Activated CD4-positive, CD25-positive, alpha-beta regulatory T cell treated with anti-CD3 and anti-CD28 coated beads, Interleukin-2, amount 50 U/mL, for 16 hours (primary cell): ENCODE measurements at places on chromosomes 12 and 14.

- DNase-seq: no peak
These were observed 73.8 kb upstream of the ARID2 start for GRCh38 chr12:45655743-45656142.

- DNase-seq: no peak
These were observed 120.7 kb upstream of the PWP1 start for GRCh38 chr12:107564946-107565345.

DNA sequence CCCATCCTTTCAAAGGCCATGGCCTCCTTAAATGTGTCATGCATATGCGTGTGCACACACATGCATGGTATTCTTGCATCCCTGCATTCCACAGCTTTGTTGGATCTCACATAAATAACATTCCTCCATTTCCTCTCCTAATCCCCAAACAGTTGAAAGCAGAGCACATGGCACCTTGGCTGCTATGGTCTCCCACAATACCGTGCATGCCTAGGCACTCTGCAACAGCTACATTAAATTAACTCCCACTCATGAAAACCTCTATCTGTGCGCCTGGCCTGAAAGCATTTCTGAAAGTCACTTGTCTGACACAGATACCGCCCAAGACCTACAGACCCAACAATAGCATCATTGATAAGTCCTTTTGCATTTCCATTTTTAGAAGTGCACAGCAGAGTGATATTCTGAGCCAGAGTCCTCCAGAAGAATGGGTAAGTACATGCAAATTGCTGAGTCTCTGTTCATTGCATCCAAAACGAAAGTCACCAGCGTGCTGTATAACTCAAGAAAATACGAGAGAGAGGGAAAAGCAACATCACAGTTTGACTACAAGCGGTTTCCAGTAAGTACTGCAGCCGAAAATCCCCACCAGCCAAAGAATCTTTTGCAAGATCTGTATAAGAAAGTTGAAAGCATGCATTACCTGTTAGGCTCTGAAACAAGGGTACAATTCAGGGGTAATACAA lies 436 bp downstream of the ASB2 start:
- DNase-seq: no peak

- DNase-seq: no peak
These were observed 174.8 kb upstream of the RTL1 start for GRCh38 chr14:101078170-101078891.

GRCh38 chr12:92089559-92089958 lies 56.1 kb downstream of the BTG1 start:
- no peak for DNase-seq
